ENCODE measurements at places on chromosomes 16 and 17.

GRCh38 chr16:23148513-23149266 is 562 bp downstream of the USP31 start:
- peak; percentile 54 for DNase-seq

DNA sequence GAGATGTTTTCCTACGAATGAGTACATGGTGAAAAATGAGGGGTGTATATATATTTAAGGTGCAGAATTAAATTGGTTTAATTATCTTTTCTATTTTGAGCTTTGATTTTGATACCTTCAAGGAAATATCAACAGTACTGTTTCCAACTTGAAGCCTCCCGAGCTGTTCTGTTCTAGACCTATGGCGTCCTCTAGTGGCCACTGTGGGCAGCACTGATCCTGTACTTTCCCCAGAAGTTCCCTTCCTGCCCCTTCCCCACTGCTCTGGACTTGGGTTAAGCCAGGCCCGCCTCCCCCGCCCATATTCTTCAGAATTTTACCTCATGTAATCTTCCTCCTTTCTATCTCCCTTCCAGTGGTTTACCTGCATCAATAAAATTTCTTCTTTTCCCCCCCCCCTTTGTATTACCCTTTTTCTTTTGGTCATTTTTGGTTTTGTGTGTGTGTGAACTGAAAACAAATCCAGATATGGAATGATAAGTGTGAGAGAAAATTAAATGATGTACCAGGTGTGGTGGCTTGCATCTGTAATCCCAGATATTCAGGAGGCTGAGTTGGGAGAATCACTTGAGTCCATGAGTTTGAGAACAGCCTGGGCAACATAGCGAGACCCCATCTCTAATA is 1643.5 kb downstream of the TP53TG3F start:
- no peak for DNase-seq

DNA sequence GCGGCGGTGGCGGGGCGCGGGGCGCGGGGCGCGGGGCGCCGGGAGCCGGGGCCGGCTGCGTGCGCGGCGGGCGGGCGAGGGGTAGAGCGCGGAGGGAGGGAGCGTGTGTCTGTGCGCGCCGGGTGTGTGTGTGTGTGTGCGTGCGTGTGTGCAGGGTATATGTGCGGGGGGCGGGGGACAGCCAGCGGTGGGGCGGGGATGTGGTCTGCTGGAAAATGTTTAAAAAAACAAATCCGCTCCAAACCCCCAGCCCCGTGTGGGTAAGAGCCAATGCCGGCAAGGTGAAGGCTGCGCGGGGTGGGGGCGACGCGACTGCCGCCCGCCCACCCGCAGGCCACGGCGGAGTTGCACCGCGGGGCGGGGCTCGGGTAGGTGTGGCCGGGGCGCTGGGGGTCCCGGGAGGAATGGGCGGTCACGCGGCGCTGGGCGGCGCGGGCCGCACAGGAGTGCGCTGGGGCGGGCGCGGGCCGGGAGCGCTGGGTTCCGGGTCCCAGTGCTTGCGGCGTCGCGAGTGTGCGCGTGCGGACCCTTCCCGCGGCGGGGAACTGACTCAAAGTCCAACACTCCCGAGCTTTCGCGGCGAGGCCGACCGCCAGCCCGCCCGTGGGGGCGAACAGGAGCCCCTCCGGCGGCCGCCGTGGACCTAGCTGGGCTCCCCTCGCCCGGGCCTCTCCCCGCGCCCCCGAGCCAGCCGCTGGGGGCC is at the start of gene CYGB:
Gene CYGB, minus strand, starts transcription at position 132 of the 703 bp plus-strand sequence. CDS start 167 bp downstream, outside the sequence.
- no peak for DNase-seq

GRCh38 chr16:7505495-7505894 is 172.8 kb downstream of the RBFOX1 start:
- no peak for DNase-seq

DNA sequence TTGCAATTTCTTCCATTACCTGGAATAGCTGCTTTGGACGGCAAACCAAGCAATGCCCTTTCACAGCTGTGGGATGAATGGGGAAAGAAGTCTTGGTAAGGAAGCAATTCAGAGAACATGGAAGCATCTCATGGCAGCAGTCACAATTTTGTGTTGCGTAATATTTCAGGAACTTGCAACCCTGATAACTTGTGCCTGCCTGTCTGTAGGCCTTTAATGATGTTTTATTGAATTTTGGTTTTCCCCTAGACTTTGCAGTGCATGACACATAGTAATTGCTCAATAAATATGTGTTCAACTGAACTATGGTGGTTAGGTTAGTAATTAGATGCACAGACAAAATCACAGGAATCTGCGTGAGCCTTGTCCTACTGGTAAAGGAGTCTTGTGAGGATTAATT is 439.5 kb downstream of the WWOX start:
- DNase-seq = no peak

DNA sequence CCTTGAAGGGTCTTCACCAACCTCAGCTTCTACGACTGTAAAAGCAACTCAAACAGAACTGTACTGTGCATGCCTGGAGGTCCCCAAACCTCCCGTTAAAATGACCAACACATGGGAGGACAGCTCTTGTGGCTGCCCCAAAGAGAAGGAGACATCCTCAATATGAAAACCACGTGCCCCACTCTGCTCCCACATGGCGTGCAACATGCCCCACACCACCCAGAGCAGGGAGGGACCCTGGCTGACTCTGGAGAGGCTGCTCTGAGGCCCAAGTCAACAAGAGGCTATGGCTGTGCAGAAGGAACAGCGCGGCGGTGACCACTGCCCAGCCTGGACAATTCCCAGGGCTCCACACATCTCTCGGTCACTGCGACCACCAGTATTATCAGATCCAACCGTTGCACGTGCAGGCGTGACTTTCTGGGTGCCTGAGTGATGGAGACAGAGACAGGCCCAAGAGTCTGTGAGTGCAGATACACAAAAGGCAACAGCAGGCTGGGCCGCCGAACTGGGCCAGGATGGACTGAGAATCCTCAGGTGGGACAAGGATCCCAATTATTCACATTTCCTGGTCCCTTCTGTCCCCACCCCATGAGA is 1.4 kb downstream of the PLD6 start:
- no peak for DNase-seq

GRCh38 chr16:85535352-85536072 is 77.6 kb upstream of the GSE1 start:
- DNase-seq = no peak
